ENCODE measurements at places on chromosomes 12 and 14.

GRCh38 chr14:53109105-53110041 is 43.8 kb downstream of the DDHD1 start:
- peak; percentile 16 for DNase-seq

DNA sequence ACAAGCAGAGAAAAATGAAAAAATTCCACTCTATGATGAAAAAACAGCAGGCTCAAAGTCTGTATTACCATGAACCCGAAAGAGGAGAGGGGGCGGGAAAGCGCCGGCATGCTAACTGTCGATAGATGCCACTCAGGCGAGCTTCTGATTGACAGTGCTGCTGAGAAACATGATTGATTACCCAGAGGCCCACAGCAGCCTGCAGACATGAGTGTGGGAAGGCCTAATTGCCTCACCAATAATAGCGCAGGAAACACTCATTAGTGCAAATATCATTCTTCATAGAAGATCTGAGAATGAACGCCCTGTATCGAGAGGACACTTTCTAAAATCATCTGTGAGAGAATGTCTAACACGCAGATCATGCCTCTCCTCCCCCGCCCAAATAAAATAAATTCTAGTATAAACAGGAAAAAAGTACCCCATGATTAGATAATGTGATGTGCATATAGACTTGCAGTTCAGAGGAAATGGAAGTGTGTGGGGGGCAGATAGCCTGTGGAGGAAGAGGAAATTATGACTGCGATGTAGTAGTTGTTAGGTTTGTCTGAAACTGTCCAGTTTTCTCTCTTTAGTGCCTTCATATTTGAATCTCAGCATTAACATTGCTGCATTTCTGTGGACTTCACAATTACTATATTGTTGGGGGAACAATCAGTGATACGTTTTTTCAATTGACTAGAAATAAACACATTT is 15.6 kb downstream of the TPH2 start:
- DNase-seq: no peak

GRCh38 chr14:35822501-35822900 is 3.6 kb upstream of the BRMS1L start:
- DNase-seq: no peak

DNA sequence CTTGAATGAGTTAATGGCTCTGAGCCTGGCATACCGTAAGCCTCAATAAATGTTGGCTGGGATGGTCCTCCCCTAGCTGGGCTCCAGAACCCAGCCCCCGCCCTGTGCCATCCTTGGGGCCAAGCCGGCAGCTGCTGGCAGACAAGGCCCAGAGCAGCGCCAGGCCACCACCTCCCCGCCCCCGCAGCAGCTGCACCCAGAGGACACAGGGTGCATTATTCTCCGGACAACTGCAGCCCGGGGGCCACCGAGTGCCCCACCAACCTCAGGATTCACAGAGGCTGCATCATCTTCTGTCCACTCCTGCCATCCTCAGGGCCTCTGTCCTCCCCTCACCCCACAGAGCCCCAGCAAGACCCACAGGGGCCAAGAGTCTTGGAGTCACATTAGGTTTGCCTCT is 92.7 kb downstream of the NCOR2 start:
- no peak for DNase-seq

GRCh38 chr12:62840806-62841205 is 94.1 kb downstream of the PPM1H start:
- no peak for DNase-seq

GRCh38 chr12:62834971-62835547 is 99.9 kb downstream of the PPM1H start:
- peak; percentile 30 for DNase-seq

- no peak for DNase-seq
These were observed 165.2 kb upstream of the OTX2 start for GRCh38 chr14:56975521-56975920.

DNA sequence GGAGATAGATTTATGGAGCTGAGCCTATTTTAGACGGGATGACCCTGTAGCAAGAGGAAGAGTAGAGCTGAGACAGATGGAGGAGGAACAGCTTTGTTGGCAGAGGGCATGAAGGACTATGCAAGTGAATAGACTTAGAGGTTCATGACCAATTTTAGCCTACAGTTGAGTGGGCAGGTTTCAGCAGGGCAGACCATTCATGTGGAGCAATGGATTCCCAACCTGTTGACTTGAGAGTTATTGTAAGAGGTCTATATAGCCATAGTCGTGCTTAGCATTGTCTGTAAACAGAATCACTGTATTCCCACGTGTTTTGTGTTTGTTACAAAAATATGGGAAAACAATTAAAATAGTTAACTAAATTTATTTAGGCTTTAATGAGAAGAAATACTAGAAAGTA is 116.8 kb downstream of the CFAP54 start:
- DNase-seq: no peak

- DNase-seq: no peak
These were observed 3.7 kb upstream of the METAP2 start for GRCh38 chr12:95470300-95470699.

- no peak for DNase-seq
These were observed 910 bp upstream of the SRP54 start for GRCh38 chr14:34981743-34982420.

- no peak for DNase-seq
These were observed 16.6 kb upstream of the CLMN start for GRCh38 chr14:95336192-95336760.

DNA sequence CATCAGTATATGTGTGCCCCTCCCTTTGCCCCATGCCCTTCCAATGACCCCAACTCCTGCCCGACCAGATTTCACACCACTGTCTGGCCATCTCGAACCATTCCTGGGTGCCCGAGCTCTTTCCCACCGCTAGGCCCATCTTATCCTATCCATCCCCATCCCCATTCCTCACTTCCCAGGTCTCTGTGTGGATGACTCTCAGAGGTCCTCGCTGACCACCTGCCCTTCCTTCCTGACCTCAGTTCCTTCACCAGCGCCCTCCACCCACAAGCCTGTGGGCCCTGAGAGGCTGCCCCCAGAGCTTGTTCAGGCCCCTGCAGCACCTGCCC is 49.1 kb downstream of the CYP46A1 start:
- DNase-seq: no peak

DNA sequence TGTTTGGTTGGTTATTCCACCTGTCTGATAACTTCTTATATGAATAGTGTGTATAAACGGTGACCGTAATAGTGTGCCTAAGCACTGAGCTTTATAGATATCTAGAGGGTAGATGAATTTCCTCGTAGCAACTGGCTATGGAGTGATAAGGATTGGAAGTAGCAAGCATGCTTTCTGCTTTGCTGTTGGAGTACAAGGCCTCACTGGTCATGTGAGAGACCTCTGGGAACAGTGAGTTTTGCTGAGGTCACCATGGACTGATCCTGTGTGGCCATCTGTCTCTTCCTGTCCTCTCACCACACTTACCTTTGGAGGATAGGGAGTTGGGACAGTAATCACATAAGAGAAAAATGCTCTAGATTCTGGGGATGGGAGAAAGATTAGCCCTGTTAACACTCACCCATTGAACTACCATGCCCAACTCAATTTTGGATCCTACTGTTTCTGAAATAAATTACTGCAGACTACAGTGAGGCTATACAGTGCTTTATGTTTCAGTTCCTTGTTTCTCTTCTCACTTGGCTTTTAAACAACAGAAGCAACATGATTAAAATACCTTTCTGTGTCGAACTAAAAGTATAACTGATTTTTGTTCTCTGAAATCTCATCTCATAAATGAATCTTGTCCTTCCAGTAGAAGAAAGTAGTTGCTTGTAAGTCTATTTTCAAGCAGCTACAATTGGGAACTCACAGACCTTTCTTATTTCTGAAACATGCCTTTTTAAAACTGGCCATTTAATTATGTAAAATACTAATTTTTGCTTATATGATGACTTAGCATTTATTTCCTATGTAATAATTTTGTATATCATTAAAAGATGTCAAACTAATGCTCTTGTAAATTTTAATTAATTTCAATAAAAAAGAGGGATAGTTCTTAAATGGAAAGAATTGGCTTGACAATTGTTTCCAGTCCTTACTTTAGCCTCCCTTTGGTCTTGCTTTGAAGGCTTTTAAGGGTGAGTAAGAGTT is 8.3 kb downstream of the TMX1 start:
- no peak for DNase-seq

DNA sequence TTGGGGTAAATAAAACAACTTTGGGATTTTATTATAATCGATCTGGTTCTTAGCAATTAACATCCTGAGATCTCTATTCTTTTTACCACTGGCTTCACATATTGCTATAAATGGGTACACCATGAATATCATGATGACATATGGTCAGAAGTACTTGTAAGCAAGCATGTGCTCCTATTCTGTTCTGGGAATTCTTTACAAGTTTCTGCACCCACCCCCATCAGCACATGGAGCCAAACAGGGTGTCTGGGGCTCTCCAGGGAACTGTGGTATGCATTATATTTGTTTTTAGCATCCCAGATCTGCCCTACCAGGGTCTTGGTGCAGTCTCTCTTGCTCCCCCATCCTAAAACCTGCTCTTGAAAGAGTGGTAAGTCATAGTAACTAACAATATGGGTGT is 31.3 kb downstream of the DMAC2L start:
- DNase-seq: peak; percentile 60

DNA sequence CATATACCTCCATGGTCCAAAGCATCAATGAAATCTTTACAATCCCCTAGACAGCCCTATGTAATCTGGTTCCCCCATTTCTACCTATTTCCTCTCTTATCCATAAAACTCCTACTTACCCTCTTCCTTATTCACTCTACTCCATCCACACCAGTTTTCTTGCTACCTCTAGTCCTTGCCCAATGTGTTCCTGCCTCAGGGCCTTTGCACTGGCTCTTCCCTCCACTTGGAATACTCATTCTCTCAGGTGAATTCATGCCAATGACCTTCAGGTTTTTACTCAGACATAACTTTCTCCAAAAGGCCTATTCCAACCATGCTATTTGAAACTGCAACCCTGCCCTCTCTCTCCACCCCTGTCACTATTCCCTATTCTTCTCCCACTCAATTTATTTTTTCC is 138.7 kb upstream of the KRR1 start:
- no peak for DNase-seq

- DNase-seq: no peak
These were observed 11.3 kb downstream of the NFATC4 start for GRCh38 chr14:24378981-24379906.

DNA sequence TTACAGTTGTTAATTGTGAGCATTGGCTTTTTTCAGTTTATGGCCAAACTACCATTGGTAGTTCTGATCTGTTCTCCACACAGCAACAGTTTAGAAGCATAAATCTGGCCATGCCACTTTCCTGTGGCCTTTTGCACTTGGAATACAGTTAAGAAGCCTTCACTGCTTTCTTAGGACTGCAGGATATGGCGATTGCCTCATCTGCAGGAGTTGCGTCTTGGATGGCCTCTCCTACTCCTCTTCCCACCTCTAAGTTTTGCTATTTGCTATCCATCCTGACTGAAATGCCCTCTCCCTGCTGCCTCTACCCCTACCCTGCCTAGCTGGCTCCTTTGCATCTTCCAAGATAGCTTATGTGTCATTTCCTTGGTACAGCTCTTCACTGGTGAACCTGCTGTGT is 12.8 kb upstream of the BMAL2 start:
- no peak for DNase-seq

GRCh38 chr12:63802012-63802608 is 22.4 kb downstream of the RXYLT1 start:
- peak; percentile 20 for DNase-seq

DNA sequence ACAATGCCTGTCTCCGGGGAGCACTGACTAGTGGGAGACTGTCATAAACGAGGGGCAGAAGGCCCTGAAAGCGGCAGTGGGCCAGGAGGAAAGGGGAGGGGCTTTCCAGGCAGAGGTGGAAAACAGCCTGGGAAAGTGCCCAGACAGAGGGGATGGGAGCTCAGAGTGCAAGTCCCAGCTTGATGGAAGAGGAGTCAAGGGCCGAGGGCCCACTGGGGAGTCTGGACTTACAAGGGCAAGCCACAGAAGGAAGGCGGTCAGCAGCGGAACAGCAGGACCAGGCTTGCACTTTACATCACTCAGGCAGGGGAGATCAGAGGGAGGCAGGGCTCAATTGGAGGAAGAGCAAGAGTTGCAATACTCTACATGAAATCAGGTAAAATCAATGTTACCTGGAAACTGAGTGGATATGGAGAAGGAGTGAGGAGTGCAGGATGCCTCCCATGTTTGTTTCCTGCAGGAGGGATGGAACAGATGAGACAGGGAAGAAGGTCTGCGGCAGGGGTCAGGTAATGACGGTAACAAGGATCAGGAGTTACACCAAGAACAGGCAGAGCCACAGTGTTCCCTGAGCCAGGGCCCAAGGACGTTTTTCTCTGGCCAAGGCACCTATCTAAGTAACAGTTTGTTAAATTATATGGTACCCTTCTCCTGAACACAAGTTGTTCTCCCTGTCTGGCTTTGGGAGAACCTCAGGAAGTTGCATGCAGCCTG is 23.8 kb downstream of the PXN start:
- no peak for DNase-seq

GRCh38 chr14:43937001-43937400 is 570.1 kb downstream of the FSCB start:
- DNase-seq: no peak

- no peak for DNase-seq
These were observed 8.9 kb upstream of the MYRFL start for GRCh38 chr12:69816082-69816481.

- DNase-seq: peak; percentile 15
These were observed 7.5 kb downstream of the KLRG1 start for GRCh38 chr12:8996682-8997405.

- DNase-seq: no peak
These were observed 2.0 kb upstream of the CACNA2D4 start for GRCh38 chr12:1920436-1920835.

DNA sequence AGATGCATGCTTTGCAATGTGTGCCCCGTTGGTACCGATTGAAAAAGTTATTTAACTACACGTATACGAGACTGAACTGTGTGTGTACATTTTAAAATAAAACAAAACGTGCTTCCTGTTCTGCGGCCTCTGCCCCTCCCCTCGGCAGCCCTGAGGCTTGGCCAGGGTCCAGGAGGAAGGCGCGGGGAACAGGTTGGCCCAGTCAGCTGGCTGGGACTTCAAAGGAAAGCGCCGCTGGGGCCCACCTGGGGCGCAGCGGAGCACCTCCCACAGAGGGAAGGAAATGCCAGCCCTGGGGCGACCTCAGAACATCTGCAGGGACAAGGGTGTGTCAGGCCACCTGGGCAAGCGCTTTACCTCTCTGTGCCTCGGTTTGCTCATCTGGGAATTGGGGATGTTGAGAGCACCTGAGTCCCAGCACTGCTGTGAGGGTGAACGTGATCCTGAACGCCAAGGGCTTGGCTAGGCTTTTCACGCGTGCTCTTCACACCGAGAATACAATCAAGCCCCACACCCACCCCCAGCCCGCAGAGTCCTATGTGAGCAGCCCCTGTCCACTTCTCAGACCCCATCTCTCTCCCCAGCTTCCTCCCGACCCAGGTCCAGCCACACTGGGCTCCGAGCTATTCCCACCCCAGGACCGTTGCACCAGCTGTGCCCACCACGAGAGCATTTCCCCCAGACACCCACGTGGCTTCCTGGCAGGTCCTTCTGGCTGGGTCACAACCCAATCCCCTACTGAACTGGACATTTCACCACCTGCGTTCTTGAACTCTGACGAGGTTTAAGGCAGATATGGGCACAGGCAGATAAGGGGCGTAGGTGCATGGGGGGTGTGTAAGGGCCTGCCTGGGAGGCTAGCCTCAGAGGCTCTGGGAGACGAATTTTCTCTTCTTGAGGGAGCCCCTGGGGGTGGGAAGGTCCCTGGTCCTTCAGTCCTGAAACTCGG is 41.9 kb upstream of the NCOR2 start:
- DNase-seq: peak; percentile 61

- DNase-seq: peak; percentile 33
These were observed 650 bp downstream of the GALC start for GRCh38 chr14:87992346-87992717.

GRCh38 chr12:28258998-28259397 is 68.7 kb downstream of the CCDC91 start:
- DNase-seq: peak; percentile 28

- DNase-seq: peak; percentile 76
These were observed 202.5 kb upstream of the DDHD1 start for GRCh38 chr14:53355581-53356112.

All from fibroblast of skin of right biceps (primary cell).